ENCODE measurements at places on chromosomes 6 and 20. TPM values are rescaled to one million over a fixed set of nuclear protein-coding genes. Genes with fewer than 3 reads are reported as not detected.

The RBPJL gene
- total RNA-seq = 306 TPM

DNA sequence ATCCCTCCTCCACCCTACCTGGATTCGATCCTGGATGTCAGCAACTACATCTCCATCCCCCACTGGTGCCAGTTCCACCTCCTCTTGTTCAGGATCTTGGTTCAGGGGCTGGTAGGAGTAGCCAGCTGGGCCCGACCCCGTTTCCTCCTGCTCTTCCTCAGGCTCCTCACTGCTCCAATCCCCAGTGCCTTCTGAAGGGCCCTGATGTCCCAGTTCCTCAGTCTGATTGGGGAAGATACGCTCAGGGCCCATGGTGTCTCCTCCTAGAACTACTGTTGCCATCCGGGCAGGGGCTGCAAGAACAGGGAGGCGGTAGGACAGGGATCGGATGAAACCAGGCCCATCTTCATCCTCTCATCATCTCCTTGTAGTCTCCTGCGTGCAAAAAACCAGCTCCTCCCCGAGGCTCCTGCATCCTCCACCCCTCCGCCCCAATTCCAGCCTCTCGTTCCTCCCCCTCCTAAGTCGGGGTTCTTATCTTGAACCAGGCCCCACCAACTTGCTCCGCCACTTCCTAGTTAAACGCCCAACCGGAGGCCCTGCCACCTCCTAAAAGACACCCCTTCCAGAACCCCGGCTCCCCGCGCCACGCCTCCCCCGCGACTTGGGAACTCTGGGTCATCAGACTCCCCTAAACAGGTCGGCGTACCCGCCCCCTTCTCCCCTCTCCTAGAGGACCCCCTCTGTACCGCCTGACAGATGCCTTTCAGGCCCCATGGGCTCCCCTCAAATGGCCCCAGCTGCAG, 476 bp downstream of the MEA1 start:
- no peak for DNase-seq

GRCh38 chr6:106820412-106820852, 154.1 kb downstream of the CD24 start:
- DNase-seq = no peak

DNA sequence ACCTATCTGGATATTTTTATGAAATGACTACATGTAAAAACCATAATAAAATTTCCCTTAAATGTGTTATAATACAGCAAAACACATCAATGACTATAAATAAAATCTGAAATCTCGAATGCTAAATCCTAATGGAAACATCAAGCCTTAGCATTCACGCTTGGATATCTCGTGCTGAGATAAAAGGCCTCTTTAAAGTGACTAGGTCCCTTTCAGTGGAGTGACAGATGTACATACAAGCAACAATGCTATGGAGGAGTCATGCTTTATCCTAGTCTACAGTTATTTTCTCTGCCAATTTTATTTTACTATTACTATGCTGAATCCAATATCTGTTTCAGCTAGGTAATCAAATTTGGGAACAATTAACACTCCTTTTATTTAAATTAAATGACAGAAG, 72.4 kb downstream of the MAP3K7 start:
- DNase-seq = no peak

DNA sequence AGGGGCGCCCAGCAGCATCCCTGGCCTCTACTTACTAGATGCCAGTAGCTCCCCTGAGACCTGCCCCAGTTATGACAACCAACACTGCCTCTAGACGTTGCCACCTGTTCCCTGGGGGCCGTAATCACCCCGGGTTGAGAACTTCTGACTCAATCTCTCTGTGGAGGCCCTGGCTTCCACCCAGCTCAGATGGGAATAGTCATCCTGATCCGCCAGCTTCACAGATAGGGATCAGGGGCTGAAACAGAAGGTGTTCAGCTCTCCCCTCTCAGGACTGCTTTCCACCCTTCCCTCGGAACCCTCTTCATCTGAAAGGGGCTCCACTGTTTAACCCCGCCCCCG, 3.3 kb downstream of the CAPN11 start:
- no peak for DNase-seq
